ENCODE measurements at places on chromosomes 6 and 20. TPM values are rescaled to one million over a fixed set of nuclear protein-coding genes. Genes with fewer than 3 reads are reported as not detected.

Gene ADGRG6
- 2.6 TPM for polyA plus RNA-seq

DNA sequence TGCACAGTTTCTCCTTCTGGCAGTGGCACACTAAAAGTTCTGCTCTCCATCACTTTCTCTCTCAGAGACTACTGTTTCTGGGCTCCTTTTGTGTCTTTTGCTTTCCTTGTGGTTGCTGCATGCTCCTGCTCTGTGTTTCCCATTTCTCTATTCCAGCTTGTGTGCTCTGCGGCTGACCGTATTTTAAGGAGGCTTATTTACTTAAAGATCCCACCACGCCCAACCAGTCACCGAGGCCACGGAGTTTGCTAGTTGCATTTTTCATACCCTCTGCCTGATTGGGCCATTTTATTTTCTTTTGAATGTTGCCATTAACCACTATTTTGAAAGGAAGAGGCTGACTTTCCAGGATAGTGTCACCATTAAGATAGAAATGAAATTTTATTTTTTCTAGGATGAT is 626.4 kb upstream of the MMS22L start:
- H3K27ac ChIP-seq, result no peak overlapping the region
- no peak overlapping the region for H3K4me3 ChIP-seq
- H3K27me3 ChIP-seq, result no peaks in the 10 kb centered on the region
- H3K36me3 ChIP-seq, result no peaks in the 10 kb centered on the region
- H3K4me1 ChIP-seq, result no peaks in the 10 kb centered on the region
- no peak for DNase-seq

Gene MEI4
- 2.3 TPM for polyA plus RNA-seq

Gene ME1
- 5.5 TPM for polyA plus RNA-seq

- no peak overlapping the region for H3K27ac ChIP-seq
- no peaks in the 10 kb centered on the region for H3K36me3 ChIP-seq
- no peak overlapping the region for H3K4me3 ChIP-seq
- no peaks in the 10 kb centered on the region for H3K4me1 ChIP-seq
Measured at GRCh38 chr20:59730722-59731121, 126.4 kb downstream of the PHACTR3 start.
